ENCODE measurements at places on chromosomes 6 and 20. TPM values are rescaled to one million over a fixed set of nuclear protein-coding genes. Genes with fewer than 3 reads are reported as not detected.

LAMP5 gene
- total RNA-seq = 0.08 TPM

BHLHE23 gene
- total RNA-seq = not detected

CPXM1 gene
- not detected for total RNA-seq

SLC29A1 gene
- 55.8 TPM for total RNA-seq

Measured in A549 treated with CpdA at 1 μM for 4 hours (cell line).